ENCODE measurements at places on chromosomes 1 and 21.

GRCh38 chr1:48596046-48596445 lies 124.0 kb upstream of the SPATA6 start:
- no peak for DNase-seq

- DNase-seq = no peak
Measured at GRCh38 chr21:41055266-41055665, 112.7 kb upstream of the BACE2 start.

DNA sequence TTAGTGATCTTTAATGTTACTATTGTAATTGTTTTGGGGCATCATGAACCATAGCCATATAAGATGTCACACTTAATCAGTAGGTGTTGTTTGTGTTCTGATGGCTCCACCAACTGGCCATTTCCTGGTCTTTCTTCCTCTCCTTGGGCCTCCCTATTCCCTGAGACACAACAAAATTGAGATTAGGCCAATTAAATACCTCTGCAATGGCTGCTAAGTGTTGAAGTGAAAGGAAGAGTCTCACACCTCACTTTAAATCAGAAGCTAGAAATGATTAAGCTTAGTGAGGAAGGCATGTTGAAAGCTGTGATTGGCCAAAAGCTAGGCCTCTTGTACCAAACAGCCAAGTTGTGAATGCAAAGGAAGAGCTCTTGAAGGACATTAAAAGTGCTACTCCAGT lies 30.7 kb downstream of the PPP2R5A start:
- no peak for DNase-seq

DNA sequence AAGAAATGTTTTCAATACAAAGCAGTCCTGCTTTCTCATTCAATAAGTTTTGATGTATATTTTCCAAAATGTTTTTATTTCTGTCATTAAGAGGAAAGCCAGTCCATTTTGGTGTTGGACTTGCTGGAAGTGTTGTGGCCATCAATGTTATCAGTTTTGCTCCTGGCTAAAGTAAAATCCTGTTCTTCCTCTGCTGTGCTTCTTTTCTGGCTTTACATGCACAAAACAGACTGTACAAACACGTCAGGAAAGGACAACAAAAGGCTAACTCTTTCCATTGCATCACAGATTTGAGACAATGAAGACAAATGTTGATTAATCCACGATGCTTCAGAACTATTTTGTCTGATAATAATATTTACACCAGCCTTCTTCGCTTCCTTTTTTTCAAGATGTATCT lies 735.4 kb downstream of the LTN1 start:
- no peak for DNase-seq

DNA sequence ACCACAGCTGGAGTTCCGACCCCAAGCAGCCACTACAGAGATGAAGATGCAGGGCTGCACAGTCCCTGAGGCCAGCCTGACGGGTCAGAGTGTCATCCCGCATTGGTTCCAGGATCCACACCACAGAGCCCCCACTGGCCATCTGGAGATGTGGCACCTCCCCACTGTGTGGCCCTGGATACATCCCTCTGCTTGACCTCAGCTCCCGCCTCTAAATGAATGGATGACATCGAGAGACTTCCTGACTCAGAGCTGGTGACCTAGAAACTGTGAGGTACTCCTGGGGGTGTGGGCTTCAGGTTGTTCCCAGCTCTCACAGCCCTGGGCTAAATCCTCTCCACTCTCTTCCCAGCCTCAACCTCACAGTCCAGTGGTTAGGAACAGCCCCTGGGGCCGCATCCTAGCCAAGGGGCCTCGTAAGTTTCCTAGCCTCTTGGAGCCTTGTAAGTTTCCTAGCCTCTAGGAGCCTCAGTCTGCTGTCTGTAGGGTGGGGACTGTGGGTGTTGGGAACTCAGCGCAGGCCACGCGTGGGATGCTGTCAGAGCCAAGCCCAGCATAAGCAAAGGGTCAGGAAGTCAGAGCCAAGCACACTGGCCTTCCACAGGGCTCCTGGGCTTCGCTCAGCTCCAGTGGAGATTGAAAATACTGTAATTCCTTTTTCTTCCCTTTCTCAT lies 87.5 kb upstream of the RUNX3 start:
- peak; percentile 16 for DNase-seq

All from AG04449 (cell line).